Activated CD4-positive, CD25-positive, alpha-beta regulatory T cell (primary cell): ENCODE measurements at places on chromosomes 4 and X.

DNA sequence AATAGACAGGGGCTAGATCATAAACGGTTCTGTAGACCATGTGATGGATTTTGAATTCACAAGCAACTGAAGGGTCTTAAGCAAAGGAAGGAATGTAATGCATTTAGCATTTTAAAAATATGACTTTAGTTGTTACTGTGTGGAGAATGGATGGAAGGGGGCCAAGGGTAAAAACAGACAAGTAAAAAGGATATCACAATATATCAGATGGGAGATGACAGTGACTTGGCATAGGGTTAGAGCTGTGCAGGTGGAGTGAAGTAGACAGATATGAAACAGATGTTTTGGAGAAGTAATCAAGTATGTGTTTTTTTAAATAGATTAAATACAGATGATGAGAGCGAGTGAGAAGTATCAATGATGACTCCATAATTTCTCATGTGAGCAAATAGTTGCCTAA is 1116.0 kb upstream of the TENM3 start:
- no peak for DNase-seq

DNA sequence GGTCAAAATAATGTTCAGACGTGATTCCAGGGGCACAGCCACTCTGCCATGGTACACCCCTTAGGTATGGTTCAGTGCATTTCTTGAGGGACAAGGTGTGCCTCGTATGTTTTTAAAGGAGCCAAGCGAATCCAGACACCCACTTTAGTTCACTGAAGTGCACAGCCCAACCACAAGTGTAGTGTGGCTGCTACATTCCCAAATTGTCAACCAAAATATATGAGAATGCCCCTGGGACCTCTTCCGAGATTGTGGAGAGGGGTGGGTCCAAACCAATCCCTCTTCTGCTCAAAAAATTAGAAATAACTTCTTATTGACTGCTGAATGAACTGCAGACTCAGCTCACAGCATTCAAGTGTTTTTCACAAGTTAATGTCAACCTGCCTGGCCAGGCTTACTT is 7.4 kb upstream of the BRS3 start:
- no peak for DNase-seq

DNA sequence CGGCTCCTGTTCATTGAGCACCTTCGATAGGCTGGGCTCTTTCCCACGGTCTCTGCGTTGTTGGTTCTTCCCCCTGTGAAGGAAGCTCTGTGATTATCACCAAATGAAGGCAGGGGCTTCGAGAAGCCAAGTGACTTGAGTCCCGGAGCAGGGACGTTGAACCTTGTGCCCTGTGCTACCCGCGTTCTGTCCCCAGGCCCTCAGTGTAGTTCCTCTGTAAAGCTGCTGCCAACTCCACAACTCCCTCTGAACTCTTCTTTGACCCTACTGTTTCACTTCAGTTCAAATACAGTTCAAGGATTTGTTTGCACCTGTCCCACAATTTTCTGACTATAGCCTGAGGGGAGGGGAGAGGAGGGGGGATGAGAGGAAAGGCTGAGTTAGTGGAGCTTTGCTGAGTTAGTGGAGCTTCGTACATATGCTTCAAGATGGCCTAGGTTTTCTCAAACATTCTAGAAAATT is 635 bp upstream of the PHF8 start:
- no peak for DNase-seq

- no peak for DNase-seq
Measured at GRCh38 chr4:135515295-135515694, 1313.7 kb upstream of the PABPC4L start.

DNA sequence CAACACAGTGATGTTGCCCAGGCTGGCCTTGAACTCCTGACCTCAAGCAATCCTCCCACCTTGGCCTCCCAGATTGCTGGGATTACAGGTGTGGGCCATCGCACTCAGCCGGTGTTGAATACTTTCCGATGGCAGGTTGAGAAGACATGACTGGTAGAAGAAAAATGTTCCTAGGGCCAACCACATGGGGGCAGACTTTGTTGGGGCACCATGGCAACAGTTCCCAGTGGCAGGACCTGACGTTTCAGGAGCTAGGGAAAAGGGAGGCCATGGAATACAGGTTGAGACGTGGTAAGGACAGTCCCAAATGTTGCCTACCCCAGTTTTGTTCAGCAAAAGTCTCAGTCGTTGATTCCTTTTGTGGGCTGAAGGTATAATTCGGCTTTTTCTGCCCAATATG is 134.6 kb downstream of the ASMT start:
- DNase-seq, result no peak

GRCh38 chrX:17527922-17528321 is 152.9 kb downstream of the NHS start:
- DNase-seq, result no peak

DNA sequence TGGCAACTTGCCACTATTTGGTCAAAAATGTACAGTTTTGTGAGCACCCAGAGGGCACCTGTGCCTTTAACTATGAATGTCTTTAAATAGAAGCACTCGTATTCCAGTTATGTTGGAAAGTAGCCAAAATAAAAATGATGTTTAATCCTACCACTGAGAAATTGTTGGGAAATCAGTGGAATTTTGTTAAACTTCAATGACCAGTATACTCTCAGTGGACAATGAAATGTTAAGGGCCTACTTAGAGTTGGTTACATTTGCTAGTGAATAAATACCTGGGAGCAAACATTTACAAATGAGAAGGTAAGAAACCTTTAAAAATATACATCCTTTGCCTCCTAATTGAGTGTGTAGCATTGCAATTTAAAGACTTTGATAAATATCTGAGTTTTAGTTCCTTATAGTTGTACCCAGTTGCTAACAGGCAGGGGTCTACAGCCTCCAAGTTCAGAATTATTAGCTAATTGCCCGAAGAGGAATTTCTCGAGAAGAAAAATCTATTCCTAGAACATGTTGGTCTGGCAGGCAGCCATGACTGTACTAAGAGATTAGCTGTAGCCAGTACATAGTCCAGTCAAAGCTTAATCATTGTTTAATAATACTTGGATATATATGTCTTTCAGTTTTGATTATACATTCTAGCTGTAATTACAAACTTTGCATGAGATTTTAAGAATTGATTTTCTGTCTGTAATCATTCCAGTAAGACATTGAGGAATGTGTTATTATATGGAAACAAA is 93.2 kb downstream of the IL1RAPL2 start:
- no peak for DNase-seq

- DNase-seq, result no peak
Measured at GRCh38 chrX:84046403-84046984, 141.5 kb downstream of the RPS6KA6 start.

- no peak for DNase-seq
Measured at GRCh38 chr4:150106886-150107285, 28.6 kb downstream of the DCLK2 start.

DNA sequence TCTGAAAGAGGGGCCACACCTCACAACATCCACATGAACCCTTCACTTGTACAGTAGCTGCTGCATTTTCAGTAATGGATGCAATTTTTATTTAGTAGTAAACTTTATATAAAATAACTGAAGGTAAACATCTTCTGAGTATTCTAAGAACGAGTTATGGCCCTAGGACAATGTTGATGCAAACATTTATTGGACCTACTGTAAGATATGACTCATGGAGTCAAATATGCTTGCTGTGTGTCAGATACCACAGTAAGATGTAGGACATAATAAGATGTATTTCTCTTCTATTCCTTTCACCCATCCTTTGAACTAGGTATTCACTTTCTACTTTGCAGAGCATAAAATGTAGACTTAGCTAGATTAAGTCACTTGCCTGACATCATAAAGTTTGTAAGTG is 87.6 kb downstream of the TEX13C start:
- DNase-seq, result no peak

GRCh38 chr4:128812442-128813235 is 3.1 kb downstream of the JADE1 start:
- peak; percentile 15 for DNase-seq

DNA sequence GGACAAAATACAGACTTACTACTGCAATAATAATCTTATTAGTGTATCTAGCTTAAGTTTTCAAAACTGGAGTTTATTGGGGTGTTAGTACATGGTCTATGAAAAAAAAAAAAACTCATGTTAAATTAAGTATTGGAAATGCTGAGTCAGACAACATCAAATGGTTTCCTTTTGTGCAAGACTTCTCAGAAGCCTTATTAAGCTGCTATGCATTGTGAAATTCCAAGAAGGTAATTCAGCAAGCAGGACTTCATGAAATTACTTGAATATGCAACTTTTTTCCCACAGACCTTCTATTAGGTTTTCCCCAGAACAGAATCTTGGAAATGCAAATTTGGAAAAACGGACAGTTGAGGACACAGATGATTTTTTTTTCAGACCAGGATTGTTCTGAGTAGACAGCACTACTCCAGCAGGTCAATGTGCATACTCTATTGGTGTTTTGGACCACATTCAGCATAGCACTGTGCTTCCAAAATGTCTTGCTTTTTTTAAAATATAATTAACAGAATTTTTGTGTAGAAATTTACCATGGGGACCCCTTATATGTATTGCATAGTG is 568.8 kb upstream of the TENM3 start:
- no peak for DNase-seq

DNA sequence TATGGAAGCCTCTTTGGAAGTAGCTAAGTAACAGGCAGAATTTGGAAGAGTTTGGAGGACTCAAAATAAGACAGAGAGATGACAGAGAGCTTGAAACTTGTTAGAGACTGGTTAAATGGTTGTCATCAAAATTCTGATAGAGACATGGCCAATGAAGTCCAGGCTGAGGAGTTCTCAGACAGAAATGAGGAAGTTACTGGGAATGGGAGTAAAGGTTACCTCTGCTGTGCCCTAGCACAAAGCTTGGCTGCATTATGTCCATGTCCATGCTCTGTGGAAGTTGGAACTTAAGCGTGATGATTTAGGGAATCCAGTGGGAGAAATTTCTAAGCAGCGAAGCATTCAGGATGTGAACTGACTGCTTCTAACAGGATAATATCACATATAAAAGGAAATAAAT is 146.2 kb upstream of the NDST4 start:
- DNase-seq, result no peak

- no peak for DNase-seq
Measured at GRCh38 chrX:111823128-111823527, 52.9 kb upstream of the TRPC5OS start.

- no peak for DNase-seq
Measured at GRCh38 chrX:15224747-15225146, 45.1 kb downstream of the ASB9 start.

DNA sequence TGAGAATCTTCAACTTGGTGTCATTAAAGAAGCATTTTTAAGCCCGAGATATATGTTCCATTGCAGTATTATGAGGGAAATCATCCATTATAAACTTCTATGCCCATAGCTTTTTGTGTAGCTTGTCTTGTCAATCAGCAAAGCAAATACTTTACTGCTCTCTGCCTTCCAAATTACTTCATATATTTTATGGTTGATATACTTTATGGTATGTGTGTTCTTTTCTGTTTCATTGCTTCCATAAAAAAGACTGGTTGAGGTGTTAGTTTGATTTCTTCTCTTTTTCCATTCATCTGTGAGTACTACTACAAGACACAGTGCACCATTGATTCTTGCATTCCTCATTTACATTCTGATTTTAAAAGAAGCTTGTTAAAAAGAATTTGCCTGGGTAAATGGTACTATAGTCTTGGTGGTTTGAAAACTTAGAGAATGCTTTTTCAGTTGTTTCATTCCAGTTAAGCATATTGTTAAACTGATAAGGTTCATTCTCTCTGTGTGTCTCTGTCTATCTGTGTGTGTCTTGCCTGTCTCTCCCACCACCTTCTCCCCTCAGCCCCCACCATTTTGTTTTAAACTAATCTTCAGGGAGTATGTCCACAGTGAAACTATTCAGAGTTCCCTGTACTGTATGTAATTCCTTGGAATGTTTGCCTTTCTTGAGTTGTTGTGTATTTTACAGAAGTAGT is 27.1 kb downstream of the STAG2 start:
- no peak for DNase-seq

DNA sequence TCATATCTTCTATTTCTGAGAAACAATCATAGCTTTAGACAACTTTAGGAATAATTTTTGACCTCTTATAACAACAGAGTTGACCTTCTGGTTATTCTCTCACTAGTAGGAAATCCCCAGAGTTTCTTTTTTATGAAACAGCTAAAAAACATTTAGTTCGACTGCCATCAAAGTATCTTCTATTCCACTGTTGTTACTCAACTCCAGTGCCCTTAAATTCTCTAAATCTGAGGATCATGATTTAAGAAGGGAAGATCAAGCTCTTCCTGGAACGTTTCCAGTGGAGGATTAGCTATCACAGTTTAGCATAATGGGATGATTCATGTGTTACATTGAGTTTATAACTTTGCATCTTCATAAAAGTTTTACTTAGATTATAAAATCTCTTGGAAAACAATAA is 134.9 kb upstream of the VEGFC start:
- no peak for DNase-seq

GRCh38 chrX:1657367-1658070 is 42.7 kb downstream of the ASMT start:
- DNase-seq, result no peak

GRCh38 chr4:99430106-99430505 is 5.0 kb downstream of the ADH7 start:
- DNase-seq, result no peak

- no peak for DNase-seq
Measured at GRCh38 chr4:186227221-186227620, at the start of gene KLKB1. TSS of gene KLKB1 (plus strand) at chr4:186227507. CDS start at chr4:186228196, 689 bp downstream.

DNA sequence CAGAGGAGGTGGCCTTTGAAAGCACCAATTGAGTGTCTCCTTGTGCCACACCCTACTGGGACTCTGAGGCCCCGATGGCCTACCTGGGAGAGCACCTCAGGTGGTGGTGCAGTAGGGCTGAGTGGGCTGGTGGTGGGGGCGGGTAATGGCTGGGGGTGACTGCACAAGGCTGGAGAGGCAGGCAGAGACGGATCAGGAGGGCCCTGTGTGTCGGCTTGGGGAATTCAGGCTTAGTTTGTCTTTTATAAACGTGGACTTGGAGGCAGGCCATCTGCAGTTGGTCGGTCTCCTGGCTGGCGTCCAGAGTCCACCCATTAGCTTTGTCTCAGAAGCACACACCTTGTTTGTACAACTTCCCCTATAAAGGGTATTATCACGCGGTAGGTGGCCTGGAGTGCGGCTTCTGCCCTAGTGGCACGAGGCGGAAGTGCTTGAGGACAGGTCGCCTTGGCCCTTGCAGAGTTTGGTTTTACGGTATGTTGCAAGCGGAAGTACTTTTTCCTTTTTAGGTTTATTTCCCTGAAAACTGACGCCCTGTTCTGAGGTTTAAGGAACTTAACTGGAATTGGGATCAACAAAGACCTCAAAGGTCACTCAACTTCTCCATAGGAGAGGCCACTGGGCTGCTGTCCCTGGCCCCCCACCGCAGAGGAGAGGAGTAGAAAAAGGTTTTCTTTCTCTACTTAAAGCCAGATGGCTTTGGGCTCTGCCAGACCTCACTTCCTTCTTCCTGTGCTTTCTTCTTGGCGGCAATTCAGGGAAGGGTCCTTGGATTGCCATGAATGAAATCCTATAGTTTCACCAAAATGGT is 8.0 kb downstream of the TBC1D14 start:
- DNase-seq, result no peak

- no peak for DNase-seq
Measured at GRCh38 chrX:148913971-148914370, 413.6 kb downstream of the AFF2 start.

GRCh38 chrX:110145854-110146253 is 142.9 kb downstream of the TMEM164 start:
- DNase-seq, result no peak
